Neural crest cell (in vitro differentiated cells): ENCODE measurements at places on chromosomes 16 and 17.
A peak's percentile ranks its signal among the peaks of the same experiment; 100 is the strongest.

GRCh38 chr17:69764146-69764545 is 310.9 kb upstream of the KCNJ16 start:
- no peak for DNase-seq

DNA sequence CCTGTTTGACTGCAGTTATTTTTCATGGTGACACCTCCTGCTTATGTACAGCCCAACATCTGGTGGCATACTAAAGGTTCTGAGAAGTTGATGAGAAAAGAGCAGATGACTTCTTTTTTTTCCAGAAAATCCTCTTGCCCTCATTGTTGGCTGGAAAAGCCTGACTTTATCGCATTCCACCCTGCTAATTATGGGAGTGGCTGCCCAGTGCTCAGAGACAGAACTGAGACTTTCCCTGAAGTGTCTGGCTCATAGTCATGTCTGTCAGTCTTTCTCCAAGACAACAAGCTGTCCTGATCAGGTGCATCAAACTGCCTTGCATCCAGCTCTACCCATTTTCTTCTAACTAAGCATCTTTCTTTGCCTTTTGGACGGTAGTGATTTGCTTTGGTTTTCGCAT is 355.2 kb downstream of the CPPED1 start:
- no peak for DNase-seq

DNA sequence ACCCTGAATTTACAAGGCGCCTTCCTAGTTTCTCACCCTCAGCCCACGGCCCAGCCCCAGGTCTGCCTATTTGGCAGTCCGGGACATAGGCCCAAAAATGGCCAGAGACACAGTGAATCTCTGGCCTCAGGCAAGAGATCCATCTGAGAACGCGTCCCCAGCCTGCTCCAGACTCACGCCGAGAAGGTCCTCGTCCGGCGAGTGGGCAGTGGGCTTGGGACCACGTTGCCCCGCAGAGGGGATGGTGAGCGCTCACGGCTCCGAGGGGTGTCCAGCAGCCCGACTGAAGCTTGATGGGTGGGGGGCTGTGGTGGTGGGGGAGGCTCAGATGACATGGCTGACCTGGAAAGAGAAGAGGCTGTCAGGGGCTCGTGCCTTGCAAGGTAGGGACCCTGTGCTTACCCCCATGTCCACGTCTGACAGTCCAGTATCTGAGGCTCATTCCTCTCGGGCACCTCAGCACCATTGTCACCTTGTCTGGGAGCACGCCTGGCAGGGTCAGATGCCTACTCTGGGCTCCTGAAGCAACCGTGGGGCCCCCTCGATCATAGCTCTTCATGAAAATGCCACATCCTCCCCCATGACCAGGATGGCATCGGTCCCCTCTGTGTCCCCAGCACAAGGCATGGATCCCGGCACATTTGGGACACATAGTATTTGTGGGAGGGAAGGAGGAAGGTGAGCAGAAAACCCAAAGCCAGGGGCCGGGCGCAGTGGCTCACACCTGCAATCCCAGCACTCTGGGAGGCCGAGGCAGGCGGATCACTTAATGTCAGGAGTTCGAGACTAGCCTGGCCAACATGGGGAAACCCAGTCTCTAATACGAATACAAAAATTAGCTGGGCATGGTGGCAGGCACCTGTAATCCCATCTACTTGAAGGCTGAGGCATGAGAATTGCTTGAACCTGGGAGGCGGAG is 9.6 kb downstream of the CARHSP1 start:
- no peak for DNase-seq

- no peak for DNase-seq
Observed at GRCh38 chr17:70848785-70849184, 679.5 kb downstream of the KCNJ2 start.

- no peak for DNase-seq
Observed at GRCh38 chr17:81542431-81543338, 9.5 kb downstream of the FAAP100 start.

- peak; percentile 40 for DNase-seq
Observed at GRCh38 chr17:80260791-80261158, at the start of gene RNF213. Gene RNF213, plus strand, starts transcription at chr17:80260852. Its CDS starts 2,830 bp downstream, at chr17:80263682.

DNA sequence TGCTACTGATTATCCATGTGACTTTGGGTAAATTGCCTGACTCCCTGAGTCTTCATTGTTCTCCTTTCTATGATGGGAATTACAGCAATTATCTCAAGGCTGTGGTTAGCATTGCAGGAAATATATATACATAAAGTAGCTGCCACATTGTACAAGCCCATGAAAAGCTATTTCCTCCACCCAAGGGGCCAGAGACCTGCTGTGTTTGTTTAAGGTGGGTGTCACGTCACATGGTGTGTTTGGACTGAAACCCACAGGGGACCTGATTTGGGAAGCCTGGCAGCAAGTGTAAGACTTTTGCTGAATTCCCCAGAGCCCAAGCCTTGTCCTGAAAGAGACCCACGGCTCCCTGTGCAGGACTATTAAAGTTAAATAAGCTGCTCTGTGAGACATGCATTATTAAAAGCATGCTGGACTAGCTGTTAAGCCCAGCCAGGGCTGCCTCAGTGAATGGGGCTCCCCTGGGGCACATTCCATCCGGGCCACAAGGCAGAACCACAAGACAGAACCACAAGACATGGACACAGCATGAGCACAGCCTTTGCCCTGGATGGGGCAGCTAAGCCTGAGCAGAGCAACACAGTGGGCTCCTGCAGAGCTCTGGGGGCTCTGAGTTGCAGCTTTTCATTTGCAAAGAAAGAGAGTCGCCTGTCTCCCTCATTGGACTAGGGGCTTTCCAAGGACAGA is 148.9 kb downstream of the SPACA3 start:
- no peak for DNase-seq

DNA sequence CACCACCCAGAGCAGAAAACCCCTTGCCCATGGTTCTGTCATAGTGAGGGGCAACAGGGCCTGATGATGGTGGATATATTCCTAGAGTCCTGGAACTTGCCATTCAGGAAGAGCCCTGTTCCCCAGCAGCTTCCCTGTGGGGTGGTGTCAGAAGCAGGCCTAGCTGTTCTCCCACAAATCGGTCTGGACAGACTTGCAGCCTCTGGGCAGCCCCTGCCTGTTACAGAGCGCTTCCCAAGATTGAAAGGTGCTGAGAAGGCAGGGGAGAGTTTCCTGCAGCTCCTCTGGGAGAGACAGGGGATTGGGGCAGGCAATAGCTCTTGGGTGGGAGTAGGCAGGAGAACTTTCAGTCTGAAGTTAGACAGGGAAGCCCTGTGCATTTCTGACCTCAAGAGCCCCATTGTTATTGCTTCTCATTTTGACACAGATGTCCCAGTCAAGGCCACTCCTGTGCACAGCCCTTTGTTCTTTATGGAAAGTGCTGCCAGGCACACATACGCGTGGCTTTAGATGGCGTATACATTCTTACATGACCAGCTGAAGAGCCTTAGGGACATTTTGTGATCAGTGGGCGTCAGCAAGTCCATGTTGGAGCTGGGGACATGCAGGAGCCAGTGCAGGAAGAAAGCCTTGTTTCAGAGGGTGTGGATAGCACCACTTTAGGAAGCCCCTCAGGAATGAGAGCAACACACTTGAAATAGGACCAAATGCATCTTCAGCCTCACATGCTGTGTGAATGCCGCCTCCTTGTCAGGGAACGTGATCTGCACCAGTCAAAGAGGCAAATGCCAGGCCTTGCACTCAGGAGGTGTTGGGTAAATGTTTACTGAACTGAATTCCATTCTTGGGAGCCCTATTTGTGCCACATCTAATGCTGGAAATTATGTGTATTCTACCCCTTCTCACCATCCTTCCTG is 67.5 kb downstream of the GNAO1 start:
- DNase-seq = no peak

- DNase-seq = no peak
Observed at GRCh38 chr16:30185683-30186421, 2.5 kb downstream of the CORO1A start.

DNA sequence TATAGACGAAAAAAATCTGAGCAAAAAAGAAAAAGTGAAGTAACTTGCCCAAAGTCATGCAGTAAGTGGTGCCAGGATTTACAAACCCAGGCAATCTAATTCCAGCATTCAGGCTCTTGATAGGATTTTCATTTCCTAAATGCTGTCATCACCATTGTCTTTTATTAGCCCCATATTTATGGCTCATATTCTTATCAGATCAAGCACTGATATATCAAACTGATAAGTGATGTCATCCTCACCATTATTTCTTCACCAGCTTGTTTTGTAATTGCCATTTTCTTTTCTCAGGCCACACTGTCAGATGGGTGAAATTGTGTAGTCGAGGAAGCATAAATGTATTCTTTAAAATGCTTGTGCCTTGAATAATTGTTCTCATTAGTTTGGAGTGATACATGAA is 1.3 kb downstream of the RAD51C start:
- DNase-seq = no peak

- no peak for DNase-seq
Observed at GRCh38 chr17:20256144-20256543, 211.2 kb downstream of the LGALS9B start.

DNA sequence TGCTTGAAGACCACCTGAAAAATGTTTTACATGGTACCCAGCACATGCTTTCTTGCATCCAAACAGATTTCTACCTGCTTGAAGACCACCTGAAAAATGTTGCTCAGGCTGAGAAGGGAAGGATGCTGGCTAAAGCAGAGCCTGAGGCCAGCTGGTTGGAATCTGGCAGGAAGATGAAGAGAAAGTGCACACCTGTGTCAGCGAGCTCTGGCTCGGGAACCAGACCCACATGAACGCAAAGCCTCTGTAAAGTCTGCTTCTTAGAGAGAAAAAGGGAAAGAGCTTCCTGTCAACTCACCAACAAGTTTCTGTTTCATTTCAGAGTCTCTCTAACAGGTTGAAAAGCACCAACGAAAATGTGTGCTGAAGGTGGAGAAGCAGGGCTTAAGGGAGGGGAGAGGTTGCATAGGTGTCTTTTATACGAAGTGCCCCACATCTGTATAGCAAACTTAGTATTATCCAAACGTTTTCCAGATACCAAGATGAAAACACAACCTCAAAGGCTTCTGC is 226.0 kb downstream of the TOX3 start:
- no peak for DNase-seq

- DNase-seq = no peak
Observed at GRCh38 chr17:59405944-59406705, 74.7 kb downstream of the YPEL2 start.

- no peak for DNase-seq
Observed at GRCh38 chr17:78525511-78526160, 51.6 kb downstream of the DNAH17 start.

- DNase-seq = no peak
Observed at GRCh38 chr16:57301126-57301817, 16.8 kb upstream of the PLLP start.

- no peak for DNase-seq
Observed at GRCh38 chr17:39767147-39767546, 29.4 kb downstream of the GRB7 start.

DNA sequence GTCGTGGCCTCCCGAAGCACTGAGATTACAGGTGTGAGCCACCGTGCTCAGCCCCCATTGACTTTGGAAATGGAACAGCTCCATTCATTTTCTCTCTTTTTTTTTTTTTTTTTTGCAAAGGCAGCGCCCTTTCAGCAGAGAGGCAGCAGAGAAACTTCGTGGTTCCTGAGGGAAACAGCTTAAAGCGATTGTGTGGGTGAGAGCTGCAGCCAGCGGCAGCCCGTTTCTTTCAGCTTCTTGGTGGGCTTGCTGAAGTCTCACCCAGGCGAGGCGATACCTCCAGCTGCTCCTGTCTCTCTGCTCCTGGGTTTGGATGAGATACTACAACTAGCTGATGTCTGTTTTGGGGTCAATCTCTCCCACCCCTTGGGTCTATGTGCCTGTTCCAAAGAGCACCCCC is 7.7 kb downstream of the KDM8 start:
- DNase-seq = no peak

DNA sequence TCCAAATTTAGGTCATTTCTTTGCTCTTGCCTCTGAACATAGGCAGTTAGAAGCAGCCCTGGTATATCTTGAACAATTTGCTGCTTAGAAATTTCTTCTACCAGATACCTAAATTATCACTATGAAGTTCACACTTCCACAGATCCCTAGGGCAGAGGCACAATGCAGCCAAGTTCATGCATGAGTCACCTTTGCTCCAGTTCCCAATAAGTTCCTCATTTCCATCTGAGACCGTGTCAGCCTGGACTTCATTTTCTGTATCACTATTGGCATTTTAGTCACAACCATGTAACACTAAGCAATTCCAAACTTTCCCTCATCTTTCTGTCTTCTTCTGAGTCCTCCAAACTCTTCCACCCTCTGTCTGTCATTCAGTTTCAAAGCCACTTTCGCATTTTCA is 45.0 kb downstream of the KCNJ16 start:
- no peak for DNase-seq

DNA sequence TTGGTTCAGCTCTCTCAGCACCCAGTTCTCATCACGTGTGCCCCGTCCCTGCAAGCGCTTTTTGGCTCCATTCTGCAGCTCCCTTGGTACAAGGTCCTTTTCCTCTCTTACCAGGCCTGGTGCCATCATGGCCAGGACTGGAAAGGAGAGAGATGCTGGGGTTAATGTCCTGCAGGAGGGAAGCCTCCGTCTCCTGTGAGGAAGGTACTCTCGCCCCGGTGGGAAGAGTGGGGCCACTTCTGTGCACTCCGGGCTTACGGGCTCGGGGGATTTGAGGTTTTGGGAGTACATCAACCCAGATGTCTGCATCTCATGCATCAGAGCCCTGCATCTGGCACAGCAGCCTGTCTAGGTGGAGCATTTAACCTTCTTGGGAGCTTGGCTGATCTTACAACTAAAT is 10.1 kb downstream of the CTRB2 start:
- no peak for DNase-seq
